Stimulated activated CD8-positive, alpha-beta memory T cell treated with anti-CD3 and anti-CD28 coated beads, Interleukin-15, amount 100 ng/mL, for 24 hours (primary cell): ENCODE measurements at places on chromosomes 2 and 18.

- no peak for DNase-seq
These were observed 407.7 kb upstream of the SLC8A1 start for GRCh38 chr2:40859617-40860016.

GRCh38 chr2:158664987-158665386 lies 130.1 kb upstream of the DAPL1 start:
- DNase-seq: no peak

GRCh38 chr18:55488473-55488872 lies 99.5 kb downstream of the TCF4 start:
- DNase-seq: no peak

DNA sequence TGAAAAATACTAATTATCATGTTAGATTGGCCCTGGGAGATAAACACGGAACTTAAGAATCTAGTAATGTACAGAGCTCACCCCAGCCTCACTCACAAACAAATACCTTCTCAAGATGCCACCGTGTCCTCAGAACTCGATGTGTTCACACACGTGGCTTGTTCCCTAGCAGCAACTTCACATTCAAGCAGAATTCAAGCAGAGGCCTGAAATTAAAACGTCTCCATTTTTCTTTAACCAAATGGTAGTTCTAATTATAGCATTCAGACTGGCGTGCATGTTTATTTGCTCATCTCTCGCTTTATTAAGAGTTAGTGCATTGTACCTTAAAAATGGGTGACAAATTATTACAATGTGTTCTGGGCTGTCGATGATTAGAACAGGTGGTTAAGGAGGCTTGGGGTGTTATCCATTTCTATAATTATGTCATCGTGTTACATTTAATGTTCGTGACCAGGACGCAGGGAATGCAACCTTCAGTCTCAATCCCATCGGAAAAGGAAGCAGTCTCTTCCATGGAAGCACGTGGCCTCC lies 57.3 kb upstream of the SLC66A3 start:
- no peak for DNase-seq

DNA sequence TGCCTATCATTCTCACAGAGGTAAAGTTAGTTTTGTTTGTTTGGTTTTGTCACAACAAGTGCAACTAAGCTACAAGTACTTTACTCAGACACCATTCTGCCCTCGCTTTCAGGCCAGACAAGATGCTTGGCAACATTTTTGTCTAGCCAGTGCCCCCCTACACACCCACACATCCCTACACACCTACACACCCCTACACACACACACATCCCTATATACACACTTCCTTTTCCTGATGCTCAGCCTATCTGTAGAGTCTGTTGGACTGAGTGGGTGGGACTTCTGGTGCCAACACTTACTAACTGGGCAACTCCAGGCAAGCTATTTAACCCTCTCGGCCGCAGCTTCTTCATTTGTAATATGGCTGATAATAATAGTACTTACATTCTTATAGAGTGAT lies 161.4 kb downstream of the ALK start:
- no peak for DNase-seq

- DNase-seq: no peak
These were observed 54.5 kb downstream of the MBP start for GRCh38 chr18:77077941-77078689.

DNA sequence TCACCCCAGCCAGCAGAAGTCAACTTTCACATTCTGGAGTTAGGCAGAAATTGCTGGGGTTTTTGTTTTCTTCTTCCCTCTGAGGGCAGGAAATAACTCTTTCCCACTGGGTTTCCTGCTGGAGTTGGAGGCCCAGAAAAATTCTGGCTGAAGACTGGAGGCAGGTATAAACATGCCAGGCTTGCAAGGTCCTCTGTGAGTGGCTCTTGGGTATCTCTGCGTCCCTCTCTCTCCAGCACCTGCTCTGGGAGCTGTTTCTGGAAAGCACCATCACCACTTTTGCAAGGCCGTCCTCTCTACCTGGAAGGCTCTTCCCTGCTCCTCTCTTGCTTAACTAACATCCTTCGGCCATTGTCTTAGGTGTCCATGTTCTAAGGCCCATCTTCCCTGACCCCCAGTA lies 91.0 kb downstream of the MCFD2 start:
- no peak for DNase-seq

- DNase-seq: no peak
These were observed 144.7 kb upstream of the COPS8 start for GRCh38 chr2:236940916-236941520.

DNA sequence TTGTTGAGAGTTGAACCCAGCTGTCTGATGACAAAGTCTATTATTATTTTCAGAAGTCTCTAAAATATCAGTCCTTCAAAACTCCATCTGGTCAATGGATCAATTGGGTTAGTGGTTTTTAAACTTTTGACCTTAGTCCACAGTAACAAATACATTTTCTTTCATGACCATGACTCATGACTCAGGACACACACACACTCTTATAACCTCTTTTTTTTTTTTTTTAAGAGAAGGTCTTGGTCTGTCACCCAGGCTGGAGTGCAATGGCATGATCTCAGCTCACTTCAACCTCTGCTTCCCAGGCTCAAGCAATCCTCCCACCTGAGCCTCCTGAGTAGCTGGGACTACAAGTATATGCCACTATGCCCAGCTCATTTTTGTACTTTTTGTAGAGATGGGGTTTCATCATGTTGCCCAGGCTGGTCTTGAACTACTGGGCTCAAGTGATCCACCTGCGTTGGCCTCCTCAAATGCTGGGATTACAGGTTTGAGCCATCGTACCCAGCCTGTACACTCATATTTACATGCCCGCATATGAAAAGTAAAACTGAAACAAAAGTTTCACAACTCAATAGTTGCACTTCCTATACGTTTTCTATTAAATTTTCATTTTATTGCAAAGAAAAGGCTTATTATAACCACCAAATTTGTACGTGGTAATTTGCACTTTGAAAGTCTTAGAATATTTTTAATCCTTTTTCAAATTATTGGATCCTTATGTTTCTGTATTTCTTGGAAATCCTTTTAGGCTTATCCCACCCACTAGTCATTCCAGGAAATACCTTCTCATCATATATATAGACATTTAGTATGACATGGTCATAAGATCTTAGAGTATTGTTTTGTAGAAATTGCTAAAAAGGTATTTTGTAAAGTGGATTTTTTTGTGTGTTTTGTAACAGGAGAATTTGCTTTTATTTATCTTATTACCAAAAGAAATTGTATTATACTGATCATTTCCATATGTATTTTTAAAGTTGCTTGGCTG lies 199.0 kb downstream of the LPIN1 start:
- DNase-seq: no peak

- DNase-seq: no peak
These were observed 5.0 kb downstream of the RUFY4 start for GRCh38 chr2:218074031-218074430.

- DNase-seq: no peak
These were observed 49.9 kb downstream of the LPIN2 start for GRCh38 chr18:2963048-2963447.

GRCh38 chr2:158783923-158784322 lies 11.2 kb upstream of the DAPL1 start:
- no peak for DNase-seq

DNA sequence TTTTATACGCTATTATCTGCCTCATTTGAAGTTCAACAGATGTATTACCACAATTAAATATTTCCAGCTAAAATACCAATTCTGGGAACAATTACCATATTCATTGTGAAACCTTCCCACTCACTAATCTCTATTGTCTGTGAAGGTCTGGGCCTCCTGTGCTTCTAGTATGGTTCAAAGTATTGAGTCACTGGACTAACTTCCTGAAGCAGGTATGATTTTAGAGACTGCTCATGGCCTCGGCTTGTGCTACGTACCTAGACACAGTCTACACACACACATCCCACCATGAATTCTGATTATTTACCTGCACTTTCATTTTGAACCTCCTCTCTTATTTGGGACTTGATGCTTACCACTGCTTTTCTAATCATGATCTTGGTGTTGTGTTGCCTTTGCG lies 180.7 kb upstream of the EPHA4 start:
- DNase-seq: no peak

DNA sequence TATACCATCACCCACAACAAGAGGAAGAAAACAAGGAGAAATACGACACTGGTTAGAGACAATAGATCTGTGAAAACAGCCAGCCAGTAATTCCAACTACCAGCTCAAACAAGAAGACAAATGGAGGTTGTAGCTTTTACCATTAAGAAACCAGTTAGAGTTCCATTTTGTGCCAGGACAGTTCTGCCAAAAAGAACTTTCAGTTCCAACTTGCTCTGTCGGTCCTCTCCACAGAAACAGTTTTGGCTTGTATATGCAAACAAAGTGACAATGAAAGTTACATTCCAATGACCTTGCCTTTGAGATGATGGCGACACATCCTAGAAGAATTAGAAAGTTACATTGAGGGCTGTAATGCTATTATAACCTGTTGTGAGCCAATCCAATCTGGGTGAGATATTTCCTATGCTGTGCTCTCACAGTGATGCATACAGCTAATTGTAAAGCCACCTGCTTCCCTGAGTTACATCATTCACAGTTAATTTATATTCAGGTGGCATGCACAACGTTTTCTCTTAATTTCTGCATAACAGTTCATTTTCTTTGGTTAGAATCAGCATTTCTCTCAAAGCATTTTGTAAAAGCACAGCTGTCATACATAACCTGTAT lies 1378.4 kb upstream of the PIK3C3 start:
- DNase-seq: no peak

- no peak for DNase-seq
These were observed 113.3 kb upstream of the ALKAL2 start for GRCh38 chr2:401019-401679.

GRCh38 chr2:45964223-45964841 lies 312.9 kb downstream of the PRKCE start:
- DNase-seq: no peak

DNA sequence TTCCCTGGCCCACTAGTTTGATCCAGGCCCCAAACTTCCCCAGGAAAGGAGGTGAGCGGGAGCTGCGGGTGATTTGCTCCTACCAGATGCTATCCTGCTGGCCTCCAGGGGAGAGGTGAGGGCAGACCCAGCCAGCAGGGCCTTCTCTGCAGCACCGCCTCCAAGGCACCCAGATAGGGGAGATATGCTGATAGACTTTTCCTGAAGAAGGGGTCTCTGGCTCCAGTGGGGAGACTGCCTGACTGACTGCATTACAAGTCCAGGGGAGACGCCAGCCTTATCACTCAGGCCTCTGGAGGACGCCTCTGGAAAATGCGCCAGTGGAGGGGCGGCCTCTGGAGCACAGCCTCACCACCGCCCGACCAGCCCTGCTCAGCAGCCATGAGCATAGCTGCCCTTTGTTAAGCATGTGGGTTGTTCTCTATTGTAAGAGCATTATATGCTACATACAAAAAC lies 60.6 kb upstream of the SMAD7 start:
- DNase-seq: no peak

DNA sequence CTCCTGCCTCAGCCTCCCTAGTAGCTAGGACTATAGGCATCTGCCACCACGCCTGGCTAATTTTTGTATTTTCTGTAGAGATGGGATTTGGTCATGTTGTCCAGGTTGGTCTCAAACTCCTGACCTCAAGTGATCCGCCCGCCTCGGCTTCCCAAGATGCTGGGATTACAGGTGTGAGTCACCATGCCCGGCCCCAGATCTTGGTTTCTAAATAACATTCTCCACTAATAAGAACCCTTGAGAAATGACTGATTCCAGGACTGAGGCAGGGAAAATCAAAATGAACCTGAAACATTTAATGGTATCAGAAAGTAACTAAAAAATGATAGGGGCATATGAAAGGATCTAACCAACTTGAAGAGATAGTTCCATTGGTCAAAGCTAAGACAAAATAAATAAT lies 34.0 kb downstream of the BMPR2 start:
- DNase-seq: no peak

DNA sequence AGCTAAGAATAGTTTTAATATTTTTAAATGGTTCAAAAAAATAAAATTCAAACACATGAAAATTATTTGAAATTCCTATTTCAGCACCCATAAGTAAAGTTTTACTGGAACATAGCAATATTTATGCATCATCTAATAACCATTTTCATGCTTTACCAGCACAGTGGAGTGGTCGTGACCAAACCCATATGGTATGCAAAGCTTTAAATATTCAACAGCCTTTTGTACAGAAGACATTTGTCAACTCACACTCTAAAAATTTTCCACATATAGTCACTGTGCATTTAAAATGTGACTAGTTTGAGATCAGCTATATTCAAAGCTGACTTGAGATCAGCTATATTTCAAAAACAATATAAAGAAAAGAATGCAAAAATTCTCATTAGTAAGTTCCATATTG lies 46.2 kb downstream of the PUM2 start:
- DNase-seq: no peak

DNA sequence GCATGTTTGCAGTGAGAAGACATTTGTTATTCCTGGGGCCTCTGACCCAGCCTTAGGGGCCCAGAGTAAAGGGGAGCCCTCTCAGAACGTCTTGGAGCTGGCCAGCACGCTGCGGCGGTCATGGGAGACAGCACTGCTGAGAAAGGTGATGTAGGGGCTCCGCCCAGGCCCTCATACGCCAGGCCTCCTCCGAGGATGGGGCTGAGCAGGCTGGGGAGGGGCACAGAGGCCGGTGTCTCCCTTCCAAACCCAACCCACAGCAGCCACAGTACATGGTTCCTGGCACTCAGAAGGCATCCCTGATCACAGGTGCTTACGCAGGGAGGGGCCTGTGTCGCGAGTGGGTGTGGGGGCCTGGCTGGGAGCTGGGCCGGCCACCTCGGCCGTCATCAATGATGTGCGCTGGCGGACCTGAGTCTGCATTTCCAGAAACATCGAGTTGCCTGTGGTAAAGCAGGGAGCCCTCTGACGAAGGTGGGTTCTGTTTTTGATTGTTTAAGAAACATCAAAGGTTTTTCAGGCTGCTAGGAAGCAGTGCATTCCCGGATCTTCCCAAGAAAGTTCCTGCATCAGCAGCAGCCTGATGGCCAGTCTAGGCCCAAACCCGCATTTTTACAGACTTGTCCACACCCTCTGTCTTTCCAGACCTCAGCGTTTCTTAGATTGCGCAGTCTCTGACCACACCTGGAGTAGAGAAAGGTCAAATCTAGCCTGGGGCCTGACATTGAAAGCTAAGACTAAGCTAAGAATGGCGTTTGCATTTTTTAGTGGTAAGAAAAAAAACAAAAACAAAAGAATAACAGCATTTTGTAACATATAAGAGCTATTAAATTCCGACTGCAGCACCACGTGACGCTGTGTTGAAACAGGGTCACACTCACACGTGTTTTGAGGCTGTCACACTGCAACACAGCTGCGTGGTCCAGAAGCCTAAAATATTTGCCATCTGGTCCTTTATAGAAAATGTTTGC lies 51.2 kb upstream of the PXDN start:
- no peak for DNase-seq

DNA sequence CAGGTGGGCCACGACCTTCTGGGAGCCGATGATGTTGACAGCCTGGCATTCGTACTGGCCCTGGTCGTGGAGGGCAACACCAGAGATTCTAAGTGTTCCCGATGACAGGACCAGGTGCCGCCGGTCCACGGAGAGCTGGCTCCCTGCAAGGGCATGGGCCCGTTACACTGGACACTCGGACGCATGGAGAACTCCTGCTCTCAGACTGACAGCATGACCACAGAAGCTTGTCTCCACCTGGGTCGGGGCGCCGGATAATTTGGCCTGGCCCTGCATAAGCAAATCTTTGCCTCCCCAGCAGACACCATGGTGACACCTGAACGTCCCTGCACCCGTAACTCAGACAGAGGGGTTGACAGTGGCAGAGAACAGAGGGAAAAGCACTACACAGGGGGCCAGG lies 80.7 kb downstream of the PXDN start:
- DNase-seq: no peak

- DNase-seq: no peak
These were observed 832.8 kb upstream of the ID2 start for GRCh38 chr2:7849027-7849426.

GRCh38 chr18:8983195-8983594 lies 119.3 kb upstream of the NDUFV2 start:
- DNase-seq: no peak
